ENCODE measurements at places on chromosomes 12 and 14.

- no peak for DNase-seq
Measured at GRCh38 chr14:92494512-92494911, 19.1 kb upstream of the RIN3 start.

- DNase-seq, result no peak
Measured at GRCh38 chr12:130677957-130678558, 38.0 kb downstream of the RIMBP2 start.

DNA sequence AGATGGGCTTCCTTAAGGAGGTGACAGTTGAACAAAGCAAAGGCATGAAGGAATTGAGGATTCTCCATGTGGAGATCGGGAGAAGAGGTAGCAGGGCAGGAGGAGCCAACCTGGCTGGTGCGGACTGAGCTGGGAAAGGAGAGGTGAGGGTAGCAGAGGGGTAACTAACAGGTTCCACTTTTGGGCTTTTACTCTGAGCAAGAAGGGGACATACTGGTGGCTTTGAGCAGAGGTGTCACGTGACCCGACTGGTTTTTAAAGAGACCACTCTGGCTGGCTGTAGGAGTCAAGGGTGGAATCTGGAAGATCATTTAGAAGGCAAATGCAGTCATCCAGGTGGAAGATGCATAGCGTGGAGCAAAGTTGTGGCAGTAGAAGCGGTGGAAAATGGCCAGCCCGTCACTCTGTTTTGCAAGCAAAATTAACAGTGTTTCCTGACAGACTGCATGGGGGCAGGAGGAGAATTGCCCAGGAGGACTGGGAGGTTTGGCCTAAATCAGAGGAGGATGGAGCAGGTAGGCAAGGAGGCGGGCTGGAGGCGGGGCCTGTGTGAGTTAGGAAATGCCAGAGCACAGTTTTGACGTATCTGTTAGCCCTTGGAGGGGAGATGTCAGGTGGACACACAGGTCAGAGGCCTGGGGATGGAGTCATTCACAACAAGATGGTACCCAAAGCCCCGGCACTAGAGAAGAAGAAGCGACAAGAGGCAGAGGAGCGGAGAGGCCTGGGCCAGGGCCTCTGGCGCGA lies 156.3 kb upstream of the FKBP4 start:
- no peak for DNase-seq

- DNase-seq, result no peak
Measured at GRCh38 chr14:75372260-75372659, 55.6 kb upstream of the JDP2 start.

GRCh38 chr12:14317362-14318146 lies 47.9 kb upstream of the ATF7IP start:
- no peak for DNase-seq

DNA sequence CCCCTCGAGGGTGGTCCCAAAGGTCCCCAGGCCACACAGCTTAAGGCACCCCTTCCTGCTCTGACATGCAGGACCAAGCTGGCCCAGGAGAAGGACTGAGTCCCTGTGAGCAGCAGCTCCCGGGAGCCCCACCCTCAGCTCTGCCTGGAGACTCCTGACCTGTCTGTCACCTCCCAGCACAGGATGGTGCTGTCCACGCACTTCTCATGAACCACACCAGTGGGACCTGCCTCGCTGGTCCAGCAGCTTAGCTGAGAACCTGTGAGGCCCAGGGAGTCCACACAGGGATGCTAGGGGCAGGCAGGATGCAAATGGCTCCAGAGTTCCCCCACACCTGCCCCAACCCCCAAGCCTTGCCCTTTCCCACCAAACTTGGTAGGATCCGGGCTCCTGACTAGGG lies 27.7 kb downstream of the CCDC85C start:
- no peak for DNase-seq

DNA sequence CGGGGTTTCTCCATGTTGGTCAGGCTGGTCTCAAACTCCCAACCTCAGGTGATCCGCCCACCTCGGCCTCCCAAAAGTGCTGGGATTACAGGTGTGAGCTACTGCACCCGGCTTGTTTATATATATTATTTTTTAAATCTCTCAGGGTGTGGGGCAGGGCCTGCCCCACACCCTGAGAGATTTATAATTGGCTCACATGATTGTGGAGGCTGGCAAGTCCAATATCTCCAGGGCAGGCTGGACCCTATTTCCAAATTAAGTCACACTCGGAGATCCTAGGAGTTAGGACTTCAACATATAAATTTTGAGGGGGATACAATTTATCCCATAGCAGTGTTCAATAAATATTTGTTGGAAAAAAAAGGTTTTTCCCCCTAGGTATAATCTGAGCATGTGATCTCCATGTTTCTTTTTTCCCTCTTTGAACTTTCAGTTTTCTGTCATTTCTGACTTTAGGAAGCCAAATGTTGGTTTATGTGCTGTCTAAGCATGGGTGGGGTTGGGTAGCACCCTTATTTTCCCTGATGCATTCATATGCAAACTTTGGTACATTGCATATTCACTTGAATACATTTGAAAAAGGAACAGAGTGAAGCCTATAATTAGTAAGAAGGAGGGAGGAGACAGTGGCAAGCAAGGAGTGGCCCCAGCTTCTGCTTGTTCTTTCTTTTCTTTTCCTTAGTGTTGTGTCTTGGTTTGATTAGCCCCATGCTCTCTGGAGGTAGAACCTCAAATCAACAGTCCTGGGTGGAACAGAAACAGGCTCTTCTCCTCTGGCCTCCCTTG lies 8.7 kb upstream of the A2ML1 start:
- DNase-seq, result no peak

DNA sequence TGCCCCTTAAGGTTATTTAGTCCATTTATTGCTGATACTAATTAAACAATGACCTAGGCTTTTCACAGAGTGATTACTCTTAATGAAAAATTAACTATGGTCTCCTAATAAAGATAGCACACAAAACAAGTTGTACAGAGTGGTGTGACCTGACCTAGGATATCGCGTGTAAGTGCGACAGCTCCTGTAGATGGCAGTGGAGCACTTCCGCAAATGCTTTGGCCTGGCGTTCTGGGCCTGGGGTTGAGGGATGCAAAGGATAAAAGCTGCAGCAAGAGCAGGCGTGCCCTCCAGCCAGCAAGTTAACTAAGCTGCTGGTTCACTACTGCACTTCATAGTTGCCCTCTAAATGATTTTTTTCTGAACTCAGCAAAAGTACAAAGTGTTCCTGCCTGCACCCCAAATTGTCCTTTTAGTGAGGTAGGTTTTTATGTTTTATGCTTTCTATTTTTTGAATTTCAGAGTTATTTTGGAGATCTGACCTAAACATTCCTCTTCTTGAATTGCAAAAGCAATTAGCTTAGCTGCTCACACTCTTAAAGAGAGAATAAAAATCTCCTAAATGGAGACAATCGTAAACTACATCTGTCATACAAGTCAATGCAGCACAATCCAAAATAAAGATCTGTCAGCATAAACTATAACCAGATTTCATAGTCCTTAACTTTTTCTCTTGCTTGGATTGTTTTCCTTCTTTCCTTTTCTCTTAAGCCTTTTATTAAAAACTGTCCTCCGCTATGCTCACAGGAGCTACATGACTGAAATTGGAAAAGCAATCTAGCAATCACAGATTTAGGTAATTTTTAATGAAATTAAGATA lies 379.6 kb downstream of the LRIG3 start:
- no peak for DNase-seq

GRCh38 chr14:79011091-79011919 lies 841.1 kb downstream of the NRXN3 start:
- no peak for DNase-seq

DNA sequence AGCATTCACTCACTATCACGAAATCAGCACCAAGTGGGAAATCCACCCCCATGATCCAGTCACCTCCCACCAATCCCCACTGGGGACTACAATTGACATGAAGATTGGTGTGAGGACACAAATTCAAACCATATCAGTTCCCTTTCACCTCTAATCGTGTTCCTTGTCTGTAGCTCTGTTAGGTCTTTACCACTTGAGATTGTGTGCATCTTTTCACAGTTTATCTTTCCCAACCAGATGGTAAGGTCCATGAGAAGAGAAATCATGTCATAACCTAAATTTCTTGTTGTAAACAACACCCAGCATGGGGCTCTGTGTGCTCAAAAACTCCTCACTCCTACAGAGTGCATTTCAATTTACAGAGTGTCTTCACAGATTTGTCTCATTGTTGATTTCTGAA lies 27.1 kb upstream of the PCED1B start:
- no peak for DNase-seq

- no peak for DNase-seq
Measured at GRCh38 chr14:100059438-100059781, 5.8 kb upstream of the EVL start.

DNA sequence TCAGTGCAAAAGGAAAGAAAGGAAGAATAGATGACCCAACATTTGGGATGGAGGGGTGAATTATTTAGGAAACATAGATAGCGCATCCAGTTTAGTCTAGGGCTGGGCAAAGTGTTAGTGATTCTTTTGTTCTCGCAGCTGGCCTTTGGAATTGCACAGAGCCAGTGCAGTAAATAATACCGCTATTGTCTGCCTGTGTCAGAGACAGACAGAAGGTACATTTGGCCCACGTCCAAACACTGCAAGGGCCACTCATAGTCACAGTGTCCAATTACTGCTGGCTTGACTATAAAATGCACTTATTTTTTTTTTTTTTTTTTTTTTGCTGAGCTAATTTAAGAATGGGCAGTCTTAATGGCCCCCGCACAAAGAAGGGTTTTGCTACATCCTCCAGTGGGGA lies 638.6 kb downstream of the BCL11B start:
- no peak for DNase-seq

DNA sequence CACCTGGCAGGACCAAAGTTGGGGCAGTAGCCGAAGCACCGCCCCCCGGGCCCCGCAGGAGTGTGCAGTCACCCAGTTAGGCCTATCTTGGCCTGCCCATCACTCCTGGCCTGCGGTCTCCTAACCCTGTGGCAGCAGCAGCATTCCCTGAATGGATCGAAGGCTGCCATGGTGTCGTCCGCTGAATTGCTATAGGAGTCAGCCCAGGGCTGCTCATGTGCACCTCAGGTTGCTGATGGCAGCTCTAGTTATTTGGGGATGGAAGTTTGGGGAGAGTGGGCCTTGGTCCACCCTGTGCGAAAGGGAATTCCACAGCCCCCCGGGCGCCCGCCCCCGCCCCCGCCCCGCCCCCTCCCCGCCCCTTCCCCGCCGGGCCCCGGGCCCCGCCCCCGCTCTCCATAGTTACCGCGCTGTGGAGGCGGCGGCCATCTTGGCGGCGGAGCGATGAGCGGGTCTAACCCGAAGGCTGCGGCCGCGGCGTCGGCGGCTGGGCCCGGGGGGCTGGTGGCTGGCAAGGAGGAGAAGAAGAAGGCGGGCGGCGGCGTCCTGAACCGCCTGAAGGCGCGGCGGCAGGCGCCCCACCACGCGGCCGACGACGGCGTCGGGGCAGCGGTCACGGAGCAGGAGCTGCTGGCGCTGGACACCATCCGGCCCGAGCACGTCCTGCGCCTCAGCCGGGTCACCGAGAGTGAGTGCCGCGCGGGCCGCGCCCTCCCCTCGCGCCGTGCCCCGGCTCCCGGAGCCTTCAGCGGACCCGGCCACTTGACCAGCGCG lies at the start of gene UNC119B:
TSS of gene UNC119B (plus strand) at position 428 of the 774 bp plus-strand sequence. CDS start at position 445, 17 bp downstream.
- peak; percentile 83 for DNase-seq

- DNase-seq, result no peak
Measured at GRCh38 chr14:34161351-34162082, 210.6 kb upstream of the EGLN3 start.

GRCh38 chr12:102625819-102626218 lies 145.5 kb upstream of the IGF1 start:
- no peak for DNase-seq

- DNase-seq, result no peak
Measured at GRCh38 chr12:9331218-9331626, 123.0 kb upstream of the PZP start.

DNA sequence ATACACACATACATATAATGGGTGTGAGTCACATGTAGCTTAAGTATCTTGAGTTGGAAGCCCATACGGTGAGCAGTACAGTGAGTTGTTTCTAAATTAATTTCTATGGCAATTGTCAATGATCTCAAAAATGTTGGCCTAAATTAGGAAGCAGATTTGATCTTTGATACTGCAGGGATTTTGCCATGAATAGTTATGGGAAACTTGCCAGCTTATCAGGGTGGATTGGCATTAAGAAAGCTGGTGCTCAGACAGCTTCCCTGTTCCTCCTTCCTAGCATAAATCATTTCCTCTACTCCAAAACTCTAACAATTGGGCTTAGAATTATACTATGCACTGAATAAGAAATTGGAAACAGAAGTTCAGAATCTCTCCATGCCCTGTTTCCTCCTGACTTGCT lies 150.9 kb upstream of the FRMD6 start:
- DNase-seq, result no peak

DNA sequence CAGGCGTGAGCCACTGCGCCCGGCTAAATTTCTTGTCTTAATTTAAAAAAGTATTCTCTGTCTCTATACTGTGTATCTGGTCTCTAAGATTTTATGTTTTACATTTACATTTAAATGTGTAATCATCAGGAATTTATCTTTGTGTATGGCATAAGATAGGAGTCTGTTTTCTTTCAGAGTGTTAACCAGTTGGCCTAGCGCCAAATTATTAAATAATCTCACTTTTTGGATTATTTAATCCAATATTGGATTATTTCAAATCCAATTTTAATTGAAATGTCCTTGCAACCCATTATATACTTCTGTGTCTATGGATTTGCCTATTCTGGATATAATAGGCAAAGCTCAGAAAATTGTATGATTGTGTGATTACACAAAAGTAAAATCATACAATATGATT lies 45.0 kb downstream of the BAZ2A start:
- no peak for DNase-seq

DNA sequence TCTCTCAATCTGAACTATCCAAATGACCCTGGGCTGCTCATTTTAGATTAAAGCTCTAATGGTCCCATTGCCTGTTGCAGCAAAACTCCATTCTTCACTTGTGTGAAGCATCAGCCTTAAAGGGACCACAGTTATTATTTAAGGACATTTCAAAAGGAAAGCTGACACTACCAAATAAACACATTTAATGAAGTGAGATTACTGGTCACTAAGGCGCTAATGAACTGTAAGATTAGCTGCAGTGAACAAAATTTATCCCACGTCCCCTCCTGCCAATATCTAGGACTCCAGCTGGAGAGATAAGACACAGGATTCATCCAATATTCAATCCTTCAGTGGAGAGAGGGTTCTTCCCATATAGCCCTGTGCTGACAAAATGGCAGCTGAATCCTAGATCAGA lies 1029.2 kb upstream of the SEL1L start:
- no peak for DNase-seq

DNA sequence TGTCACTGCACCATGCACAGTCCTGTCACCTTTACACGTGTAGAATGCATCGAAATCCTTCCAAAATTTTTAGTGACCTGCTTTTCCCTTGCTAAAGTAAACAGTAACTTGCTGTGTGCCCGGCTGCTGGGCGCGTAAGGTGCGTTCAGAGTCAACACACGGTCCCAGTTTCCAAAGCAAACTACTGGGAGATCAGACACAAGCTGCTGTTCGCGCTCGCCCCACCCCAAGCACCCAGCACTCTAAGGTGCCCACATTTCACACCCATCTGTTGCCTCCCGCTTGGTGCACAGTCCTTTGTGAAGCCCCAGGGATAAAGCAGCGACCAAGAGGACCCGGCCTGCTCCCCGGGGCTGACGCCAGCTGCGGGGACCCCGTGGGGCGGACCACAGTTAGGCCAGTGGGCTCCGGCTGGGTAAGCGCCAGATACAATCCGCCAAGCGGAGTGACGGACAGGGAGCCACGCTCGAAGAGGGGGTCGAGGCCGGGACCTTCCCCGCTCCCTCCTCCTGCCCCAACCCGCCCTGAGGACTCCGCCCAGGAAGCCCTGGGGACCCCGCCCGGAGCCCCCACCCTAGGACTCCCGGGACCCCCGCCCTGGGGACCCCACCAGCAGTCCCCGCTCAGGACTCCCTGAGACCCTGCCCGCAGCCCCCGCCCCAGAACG lies 633 bp downstream of the STX2 start:
- no peak for DNase-seq
